ENCODE measurements at places on chromosomes 1 and 21. TPM values are rescaled to one million over a fixed set of nuclear protein-coding genes. Genes with fewer than 3 reads are reported as not detected.

Gene GBP6
- not detected for total RNA-seq

Gene IGFN1
- total RNA-seq, result 1.8 TPM

Gene TCP10L
- total RNA-seq, result 6.3 TPM

Gene KCNQ4
- 0.25 TPM for total RNA-seq

Gene NDUFS2
- total RNA-seq, result 126 TPM

Gene KTI12
- 17.2 TPM for total RNA-seq

Gene DNAI4
- 6.4 TPM for total RNA-seq

Gene ADAMTS1
- 27.8 TPM for total RNA-seq

Gene MEGF6
- total RNA-seq, result 2.5 TPM

Gene SYCP1
- 0.75 TPM for total RNA-seq

Gene RGS8
- 9.6 TPM for total RNA-seq

Gene SRRM1
- total RNA-seq, result 62.2 TPM

Gene OLFML2B
- 2.0 TPM for total RNA-seq

Gene SIM2
- total RNA-seq, result 1.3 TPM

Gene SESN2
- 23.3 TPM for total RNA-seq

Gene SPRR2D
- total RNA-seq, result not detected

Gene METTL18
- 8.2 TPM for total RNA-seq

Gene ALX3
- not detected for total RNA-seq

Gene ACTA1
- total RNA-seq, result not detected

Gene KRTAP7-1
- total RNA-seq, result not detected

Gene PPIAL4G
- 0.11 TPM for total RNA-seq

Gene SPAG17
- 4.4 TPM for total RNA-seq

Gene CLDN19
- total RNA-seq, result 0.10 TPM

Gene KMO
- 0.57 TPM for total RNA-seq

Gene PPM1J
- total RNA-seq, result 0.19 TPM

Gene TNFRSF9
- 0.55 TPM for total RNA-seq

Gene PGLYRP3
- not detected for total RNA-seq

Gene LDLRAP1
- 14.2 TPM for total RNA-seq

Gene LRRC8C
- 2.0 TPM for total RNA-seq

Gene AMY1B
- not detected for total RNA-seq
